ENCODE measurements at places on chromosomes 2 and 18.

GRCh38 chr2:172624996-172625395 lies 69.1 kb downstream of the PDK1 start:
- no peak for DNase-seq

- no peak for DNase-seq
Observed at GRCh38 chr18:3688690-3689089, 238.7 kb downstream of the TGIF1 start.

GRCh38 chr2:225479386-225479785 lies 79.9 kb downstream of the NYAP2 start:
- no peak for DNase-seq

DNA sequence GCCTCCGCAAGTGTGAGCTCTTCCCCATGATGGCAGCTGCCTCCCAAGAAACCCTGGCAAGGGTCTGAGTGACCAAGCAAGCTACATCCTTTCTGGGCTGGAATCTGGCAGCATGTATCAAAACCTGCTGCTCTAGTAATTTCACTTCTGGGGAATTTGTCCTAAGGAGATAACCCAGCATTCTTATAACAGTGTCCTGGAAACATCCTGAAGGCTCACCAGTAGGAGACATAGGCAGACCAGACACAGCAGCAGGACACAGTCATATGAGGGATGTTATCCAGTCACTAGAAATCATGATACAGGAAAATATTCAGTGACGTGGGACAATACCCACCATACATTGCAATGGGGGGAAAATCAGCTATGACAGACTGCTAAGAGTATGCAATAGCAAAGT lies 64.5 kb downstream of the CRACDL start:
- DNase-seq, result no peak

Measured in CD4-positive, alpha-beta T cell treated with Interleukin-1 beta for 1 hour (primary cell).